Globus pallidus (tissue), 1 donor: ENCODE measurements at places on chromosomes 3 and 15.
A peak's percentile ranks its signal among the peaks of the same experiment; 100 is the strongest.

- no peak for DNase-seq
Observed at GRCh38 chr3:169564883-169565282, 98.6 kb downstream of the MECOM start.

GRCh38 chr3:36095238-36095637 is 285.1 kb upstream of the STAC start:
- peak; percentile 20 for DNase-seq

DNA sequence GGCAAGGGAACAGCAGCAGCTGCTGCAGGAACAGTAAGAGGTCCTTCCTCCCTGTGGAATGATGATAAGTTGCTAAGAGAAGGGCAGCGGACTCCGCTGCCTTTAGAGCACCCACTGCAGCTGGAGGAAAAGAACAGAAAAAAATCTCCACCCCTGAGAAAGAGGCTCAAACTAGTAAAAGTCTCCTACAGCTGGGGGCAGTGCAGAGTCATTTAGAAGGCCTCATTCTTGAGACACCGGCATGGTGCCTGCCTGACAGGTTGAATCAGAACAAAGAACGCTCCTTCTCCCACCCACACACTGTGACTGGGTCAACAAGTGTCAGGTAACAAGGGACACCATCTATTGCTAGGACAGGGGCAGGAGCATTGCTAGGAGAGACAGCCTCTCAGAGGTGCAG is 188.4 kb downstream of the ABHD5 start:
- DNase-seq = no peak

DNA sequence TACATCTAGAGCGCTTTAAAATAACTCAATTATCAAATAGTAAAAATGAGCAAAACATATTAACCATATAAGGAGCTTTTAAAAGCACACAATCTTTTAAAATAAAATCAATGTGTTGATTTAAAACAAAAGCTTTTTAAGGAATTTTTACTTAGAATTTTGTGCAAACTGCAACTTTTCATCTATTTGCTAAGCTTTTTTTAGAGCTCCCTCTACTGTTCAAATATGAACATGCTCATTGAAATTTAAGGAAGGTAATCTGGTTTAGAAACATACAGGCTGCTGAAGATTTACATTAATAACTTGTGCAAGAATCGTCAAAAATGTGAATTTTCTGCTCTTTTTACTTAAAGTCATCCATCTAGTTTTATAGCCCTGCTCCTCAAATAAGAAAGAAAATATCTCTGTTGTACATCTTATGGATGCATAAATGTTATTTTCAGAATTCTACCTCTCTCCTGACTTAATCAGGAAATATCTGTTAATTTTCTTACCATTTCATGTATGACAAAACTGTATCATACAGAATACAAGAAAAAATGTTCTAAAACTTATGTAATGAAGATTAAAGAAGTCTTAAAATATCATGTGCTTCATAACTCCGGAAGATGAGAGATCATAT is 469.4 kb upstream of the ROBO2 start:
- DNase-seq = peak; percentile 14

DNA sequence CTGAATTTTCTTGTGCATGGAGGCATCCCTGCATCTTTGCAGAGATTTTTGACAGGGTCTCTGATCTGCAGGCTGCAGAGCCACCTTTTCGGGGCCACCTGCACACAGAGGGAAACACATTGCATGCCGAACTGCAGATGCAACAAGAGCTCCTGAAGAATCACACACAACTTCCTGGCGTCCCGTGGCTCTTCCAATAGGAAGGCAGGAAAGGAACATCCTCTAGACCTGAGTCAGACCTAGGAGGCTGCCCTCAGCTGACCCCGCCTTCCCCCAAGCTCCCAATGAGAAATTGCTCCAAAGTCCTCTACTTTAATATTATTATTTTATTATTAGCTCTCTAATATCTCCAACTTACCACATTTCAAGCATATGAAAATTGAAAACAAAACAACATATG is 213.2 kb upstream of the ARRDC4 start:
- no peak for DNase-seq

DNA sequence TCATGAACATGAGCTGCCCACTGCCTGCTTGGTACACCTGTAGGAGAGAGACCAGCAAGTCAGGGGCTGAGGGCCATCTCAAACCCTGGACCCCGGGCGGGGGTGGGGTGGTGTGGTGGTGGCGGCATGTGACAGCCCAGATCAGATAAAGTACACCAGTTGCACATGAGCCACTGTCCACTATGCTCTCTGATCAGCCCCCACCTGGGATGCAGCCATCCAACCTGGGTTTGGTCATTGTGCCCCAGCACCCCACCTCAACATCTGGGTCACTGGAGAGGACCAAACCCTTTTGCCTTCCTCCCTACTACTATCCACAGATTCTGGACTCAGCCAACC is 3.0 kb upstream of the NCKIPSD start:
- DNase-seq = no peak

GRCh38 chr3:116981089-116981488 is 271.5 kb downstream of the TUSC7 start:
- no peak for DNase-seq

DNA sequence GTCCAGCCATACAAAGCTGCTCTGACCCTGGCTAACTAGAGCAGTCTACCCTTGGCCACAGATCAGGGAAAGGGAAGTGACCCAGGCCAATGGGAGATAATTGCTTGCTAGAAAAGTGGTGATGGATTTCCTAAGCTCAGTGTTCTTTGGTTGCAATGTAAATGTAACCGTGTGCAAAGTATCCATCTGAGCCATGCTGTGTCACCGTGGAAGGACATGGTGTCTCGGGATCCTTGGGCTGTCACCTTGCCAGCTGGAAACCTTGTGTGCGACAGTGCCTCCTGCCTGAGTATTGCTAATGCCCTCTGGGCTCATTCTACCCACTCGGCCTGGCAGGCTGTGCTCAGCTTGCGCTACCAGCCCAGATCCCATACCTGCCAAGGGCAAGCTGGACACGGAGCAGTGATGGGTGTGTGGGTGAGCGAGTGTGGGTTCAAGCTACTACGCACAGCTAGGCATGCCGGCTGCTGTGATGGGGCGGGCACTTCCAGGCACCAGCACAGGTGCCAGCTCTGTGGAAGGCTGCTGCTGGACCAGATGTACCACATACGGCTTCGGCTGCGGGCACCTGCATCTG is 10.7 kb upstream of the SIAH2 start:
- no peak for DNase-seq

DNA sequence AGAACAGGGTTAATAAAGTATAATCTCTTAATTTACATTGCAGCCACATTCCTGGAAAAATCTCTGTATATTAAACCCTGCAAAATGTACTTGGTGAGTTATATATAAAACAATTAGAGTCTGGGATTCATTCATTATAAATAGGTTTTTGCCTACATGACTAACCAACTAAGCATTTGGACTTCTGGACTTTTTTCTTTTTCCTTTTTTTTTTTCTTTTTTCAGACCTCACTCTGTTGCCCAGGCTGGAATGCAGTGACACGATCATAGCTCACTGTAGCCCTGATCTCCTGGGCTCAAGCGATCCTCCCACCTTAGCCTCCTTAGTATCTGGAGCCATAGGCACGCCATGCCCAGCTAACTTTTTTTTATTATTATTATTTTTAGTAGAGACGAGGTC is 4.5 kb downstream of the DNAJC13 start:
- DNase-seq = no peak

GRCh38 chr3:120773932-120774331 is 31.4 kb downstream of the GTF2E1 start:
- no peak for DNase-seq

DNA sequence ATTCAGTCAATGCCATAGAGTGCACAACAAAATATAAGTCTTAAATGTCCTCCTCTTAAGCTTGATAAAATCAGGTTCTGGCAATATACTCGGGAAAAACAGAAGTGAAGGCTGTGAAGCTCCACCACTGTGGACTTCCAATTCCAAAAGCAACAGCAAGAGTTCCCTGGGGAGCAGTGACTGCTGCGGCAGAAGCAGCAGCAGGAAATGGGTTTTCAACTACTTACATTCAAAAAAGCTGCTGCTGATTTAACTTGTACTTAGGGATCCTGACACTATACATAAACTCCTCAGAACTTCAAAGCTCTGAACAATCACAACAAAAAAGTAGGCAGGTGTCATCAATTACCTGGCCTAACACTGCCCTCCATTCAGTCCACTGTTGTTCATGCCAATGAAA is 4.7 kb downstream of the CEP152 start:
- no peak for DNase-seq

DNA sequence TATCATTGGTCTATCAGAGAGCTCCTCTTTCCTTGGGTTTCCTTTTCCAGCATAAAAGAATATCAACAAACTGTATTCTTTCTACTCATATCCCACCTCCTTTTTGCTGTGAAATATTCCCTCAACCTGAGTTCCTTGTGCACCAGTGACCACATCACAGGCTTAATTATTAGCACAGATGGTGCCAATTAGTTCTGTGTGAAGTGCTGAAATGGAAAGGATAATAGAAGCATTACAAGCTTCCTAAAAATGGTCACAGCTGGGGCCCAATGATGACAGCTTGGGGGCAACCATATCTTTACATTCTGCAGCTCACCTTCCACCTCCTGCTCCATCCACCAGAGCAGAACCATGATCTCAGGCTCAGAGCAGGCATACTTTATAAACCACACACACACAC is 84.6 kb downstream of the ANO10 start:
- no peak for DNase-seq

DNA sequence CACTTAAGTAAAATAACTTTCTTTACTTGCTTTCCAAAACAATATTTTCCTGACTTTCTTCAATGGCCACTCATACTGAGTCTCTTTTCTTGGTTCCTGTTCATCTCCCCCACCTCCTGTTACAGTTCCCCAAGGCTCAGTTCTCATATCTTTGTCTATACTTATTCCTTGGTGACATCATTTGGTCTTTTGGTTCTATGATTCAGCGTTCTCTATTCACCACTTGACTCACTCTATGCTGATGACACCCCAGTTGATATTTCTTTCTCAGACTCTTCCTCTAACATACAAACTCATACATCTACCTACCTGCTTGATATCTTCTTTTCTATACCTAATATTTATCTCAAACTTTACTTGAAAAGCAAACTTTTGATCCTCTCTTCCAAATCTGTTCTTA is 85.0 kb upstream of the P3H2 start:
- no peak for DNase-seq

DNA sequence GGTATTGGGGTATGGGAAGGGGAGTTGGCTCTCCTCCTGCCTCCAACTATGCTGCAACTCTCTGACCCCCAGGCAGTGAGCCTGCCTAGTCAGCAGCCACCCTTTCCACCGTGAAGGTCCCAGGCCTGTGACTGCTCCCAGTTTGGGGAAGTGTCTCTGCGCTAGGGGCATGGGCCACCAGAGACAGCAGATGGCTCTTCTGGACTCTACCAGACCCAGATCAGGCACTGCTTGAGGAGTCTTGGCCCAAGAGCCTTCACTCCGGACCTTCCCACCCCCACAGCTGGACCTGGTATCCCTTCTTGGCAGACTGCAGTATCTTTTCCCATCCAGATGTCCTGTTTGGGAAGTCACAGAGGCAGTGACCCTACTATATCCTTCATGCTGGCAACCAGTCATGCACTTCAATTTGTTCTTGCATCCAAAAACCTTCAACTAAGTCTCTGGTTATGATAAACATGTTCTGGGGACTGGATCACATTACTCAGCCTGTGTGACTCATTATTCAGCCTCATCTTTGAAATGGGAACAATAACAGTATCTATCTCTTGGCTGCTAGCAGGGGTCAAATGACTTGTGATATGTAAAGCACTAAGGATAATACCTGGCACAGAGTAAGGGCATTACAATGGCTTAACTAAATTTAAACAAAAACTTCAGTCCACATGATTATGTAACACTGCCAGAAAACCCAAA is 62.7 kb downstream of the POMGNT2 start:
- no peak for DNase-seq

- no peak for DNase-seq
Observed at GRCh38 chr15:86661580-86661979, 581.9 kb downstream of the AGBL1 start.

DNA sequence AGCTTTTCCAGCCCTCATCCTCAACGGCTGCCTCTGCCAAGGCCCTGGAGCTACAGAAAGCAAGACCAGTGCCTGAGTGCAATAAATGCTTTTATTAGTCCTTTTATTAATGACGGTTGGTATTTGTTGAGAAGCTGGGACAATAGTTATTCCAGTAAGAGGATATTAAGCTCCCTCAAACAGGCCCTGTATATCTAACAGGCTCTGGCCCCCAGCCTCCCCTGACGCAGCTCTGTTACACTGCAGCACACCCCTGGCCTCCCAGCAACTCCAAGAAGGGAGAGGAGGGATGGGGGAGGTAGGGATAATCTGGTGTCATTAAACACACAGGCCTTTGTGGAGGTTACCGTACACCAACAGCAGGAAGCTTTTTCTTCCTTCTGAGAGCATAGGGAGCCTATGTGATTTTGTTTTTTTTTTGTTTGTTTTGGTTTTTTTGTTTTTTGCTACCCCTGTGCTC is 30.8 kb upstream of the MAGEF1 start:
- no peak for DNase-seq

GRCh38 chr3:3068358-3068881 is 41.8 kb downstream of the IL5RA start:
- no peak for DNase-seq

- DNase-seq = no peak
Observed at GRCh38 chr3:112865757-112866156, 19.1 kb upstream of the CD200R1L start.

GRCh38 chr3:4065085-4065484 is 238.1 kb upstream of the SETMAR start:
- no peak for DNase-seq

DNA sequence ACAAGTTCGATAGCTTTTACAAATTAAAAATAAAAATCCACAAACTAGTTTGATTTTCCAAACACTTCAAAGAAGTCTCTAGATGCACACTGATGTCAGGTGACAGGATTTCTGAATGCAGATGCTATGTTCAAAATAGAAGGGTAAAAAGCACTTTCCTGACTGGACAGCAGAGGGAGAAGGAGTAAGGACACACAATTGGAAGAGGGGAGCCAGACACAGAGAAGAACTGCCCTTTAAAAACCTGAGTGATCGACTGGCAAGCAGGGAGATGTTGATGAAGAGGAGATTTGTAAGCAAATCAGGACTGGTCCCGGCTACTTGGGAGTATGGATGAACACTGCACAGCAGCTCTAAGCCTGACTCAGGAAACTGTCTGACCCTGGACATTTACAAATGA is 612.8 kb downstream of the MAGI1 start:
- DNase-seq = no peak

DNA sequence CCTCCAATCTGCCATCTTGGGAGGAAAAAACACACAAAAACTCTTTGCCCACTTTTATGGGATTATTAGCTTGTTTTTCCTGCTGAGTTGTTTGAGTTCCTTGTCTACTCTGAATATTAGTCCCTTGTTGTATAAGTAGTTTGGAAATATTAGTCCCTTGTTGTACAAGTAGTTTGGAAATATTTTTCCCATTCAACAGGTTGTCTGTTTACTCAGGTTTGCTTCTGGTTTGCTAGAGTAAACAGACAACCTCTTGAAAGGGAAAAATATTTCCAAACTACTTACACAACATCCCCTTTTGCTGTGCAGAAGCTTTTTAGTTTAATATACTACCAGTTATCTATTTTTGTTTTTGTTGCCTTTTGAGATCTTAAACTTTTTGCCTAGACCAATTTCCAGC is 193.3 kb upstream of the MANF start:
- no peak for DNase-seq

GRCh38 chr3:126613479-126614188 is 41.3 kb downstream of the TXNRD3 start:
- no peak for DNase-seq

- DNase-seq = peak; percentile 66
Observed at GRCh38 chr3:120567370-120568201, 28.6 kb upstream of the NDUFB4 start.

GRCh38 chr3:195573611-195574496 is 9.9 kb downstream of the APOD start:
- no peak for DNase-seq
